ENCODE measurements at places on chromosomes 4 and X.

GRCh38 chrX:53086464-53086863 lies 4.3 kb downstream of the TSPYL2 start:
- no peak for DNase-seq

DNA sequence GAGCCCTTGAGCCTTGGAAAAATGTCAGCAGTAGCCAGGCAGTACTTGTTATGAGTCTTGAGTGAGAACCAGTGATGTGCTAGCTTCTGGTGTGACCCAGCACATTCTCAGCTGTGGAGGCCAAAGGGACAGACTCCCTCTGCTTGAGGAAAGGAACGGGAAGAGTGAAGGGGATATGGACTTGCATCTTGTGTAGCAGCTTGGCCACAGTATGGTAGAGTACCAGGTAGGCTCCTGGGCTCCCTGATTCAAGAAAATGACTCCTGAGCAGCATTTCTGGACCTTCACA lies 1601.9 kb upstream of the ADGRL3 start:
- DNase-seq = no peak

DNA sequence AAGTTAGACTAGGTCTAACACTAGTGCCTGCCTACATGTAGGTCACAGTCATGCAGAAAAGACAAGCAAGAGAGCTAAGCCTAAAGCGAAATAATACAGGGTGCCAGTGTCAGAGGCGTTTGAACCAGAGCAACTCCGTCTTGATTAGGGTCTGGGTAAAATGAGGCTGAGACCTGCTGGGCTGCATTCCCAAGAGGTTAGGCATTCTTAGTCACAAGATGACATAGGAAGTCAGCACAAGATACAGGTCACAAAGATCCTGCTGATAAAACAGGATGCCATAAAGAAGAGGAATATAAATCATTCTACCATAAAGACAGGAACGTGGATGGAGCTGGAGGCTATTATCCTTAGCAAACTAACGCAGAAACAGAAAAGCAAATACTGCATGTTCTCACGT lies 120.9 kb downstream of the BEND2 start:
- no peak for DNase-seq

- DNase-seq = peak; percentile 1
Measured at GRCh38 chr4:101730291-101731117, 60.0 kb upstream of the BANK1 start.

- no peak for DNase-seq
Measured at GRCh38 chr4:89469930-89470375, 162.4 kb upstream of the GPRIN3 start.

GRCh38 chr4:138223231-138223910 lies 18.8 kb downstream of the SLC7A11 start:
- no peak for DNase-seq

- no peak for DNase-seq
Measured at GRCh38 chrX:29841750-29842149, 373.6 kb upstream of the MAGEB2 start.

DNA sequence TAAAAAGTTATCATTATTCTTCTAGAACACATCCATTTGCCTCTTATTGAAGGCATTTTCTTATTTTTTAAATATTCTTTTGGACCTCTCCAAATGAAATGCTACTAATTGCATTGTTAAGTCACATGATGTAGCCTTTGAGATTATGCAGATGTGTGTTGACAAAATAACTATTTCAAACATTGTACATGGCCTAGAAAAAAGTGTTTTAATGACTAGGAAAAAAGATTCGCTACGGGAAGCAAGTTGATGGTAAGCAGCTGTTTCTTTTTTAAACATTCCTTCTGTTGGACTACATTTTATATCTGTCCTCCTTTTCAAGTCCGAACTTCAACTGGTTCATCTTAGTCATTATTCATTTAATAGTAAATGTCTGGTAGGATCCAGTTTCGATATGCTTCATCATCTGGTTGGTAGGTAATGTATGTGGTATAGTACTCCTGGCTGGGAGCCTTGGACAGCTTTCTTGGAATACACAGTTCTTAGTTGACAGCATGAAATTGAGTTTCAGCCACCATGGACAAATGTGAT lies 34.3 kb upstream of the GUCY1A1 start:
- no peak for DNase-seq

GRCh38 chr4:176340871-176341685 lies 21.3 kb downstream of the SPCS3 start:
- no peak for DNase-seq

DNA sequence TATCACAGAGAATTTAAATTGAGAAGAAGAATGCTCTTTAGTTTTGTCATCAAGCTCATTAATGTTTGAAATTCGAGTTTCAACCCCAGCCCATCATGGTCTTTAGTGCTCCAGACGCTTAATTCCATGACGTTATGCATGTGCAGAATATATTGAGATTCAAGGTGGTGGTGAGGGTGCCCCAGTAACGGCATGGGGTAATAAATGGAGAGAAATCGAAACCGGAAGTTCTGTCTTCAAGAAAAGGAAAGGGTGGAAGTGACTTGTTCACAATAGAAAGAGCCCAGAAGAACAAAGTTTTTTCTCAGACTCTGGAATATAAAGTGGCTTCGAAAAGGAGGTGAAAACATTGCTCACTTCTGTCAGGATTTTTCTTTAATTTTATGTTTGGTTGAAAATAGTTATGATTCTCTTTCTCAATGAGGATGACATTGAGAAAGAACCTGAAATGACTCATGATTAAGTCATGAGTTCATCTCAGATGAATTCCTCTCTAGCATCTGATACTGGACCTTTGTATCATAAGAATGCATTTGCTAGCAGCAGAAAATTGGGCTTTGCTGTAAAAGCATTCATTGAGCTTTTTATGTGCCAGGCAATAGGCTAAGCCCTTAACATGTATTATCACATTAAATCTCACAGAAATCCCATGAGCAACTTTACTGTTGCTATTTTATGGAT lies 779 bp upstream of the DDX60L start:
- DNase-seq = no peak

DNA sequence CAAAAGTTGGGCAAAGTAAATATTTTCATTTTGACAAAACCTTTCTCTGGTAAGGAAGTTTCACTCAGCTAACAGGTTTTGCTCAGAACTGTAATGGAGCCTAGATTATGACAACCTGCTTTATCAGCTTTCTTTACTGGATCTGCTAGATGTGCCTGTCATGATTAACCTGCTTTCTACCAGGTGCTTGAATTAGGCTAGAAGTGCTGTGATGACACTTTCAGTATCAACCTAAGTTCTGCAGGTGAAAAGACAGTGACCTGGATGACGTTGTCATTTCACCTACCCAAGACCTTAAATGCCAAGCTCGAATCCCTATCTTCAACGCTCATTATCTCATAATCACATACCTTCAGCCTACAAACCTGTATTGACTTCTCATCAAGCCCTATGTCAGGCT lies 1.5 kb upstream of the FAAH2 start:
- DNase-seq = no peak

- no peak for DNase-seq
Measured at GRCh38 chrX:50403903-50404302, 66.7 kb downstream of the DGKK start.

DNA sequence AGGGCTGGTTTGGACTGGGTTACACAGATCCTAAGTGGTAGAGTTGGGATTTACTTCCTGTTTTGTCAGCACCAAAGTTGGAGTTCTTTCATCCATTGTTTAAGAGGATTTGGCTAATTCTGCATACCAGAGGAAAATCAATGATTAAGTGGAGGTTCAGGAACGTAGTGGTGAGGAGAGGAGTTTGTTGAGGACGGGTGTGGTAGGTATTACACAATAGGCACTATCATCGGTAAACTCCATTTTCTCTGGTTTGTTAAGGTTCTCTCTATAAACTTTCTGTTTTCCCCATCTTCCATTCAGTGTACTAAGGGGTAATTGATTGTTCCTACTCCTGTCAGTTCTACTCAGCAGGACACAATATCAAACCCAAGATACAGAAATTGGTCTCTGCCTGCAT lies 107.5 kb upstream of the VCX2 start:
- DNase-seq = no peak

- DNase-seq = no peak
Measured at GRCh38 chr4:28665306-28665705, 1804.7 kb downstream of the STIM2 start.

GRCh38 chrX:106363214-106363613 lies 195.1 kb downstream of the PWWP3B start:
- no peak for DNase-seq

- no peak for DNase-seq
Measured at GRCh38 chrX:15216280-15216679, 53.6 kb downstream of the ASB9 start.

- DNase-seq = no peak
Measured at GRCh38 chr4:37908488-37909331, 17.8 kb downstream of the TBC1D1 start.

DNA sequence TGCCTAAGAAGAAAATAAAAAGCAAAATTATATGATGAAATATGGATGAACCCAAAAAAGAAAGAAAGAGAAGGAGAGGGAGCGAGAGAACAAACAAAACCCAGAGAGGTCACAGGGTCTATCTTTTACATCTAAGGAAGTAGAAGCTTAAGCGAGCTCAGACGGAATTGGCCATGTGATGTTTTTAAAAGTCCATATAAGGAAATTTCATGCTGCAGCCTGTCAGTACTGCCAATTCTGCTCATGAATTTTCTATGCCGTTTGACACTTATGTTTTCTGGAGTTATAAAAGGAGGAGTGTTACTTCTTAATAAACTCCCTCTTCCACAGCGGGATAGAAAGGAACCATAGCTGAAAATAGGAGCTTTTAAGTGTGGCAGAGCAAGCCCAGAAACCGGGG lies 32.9 kb upstream of the DCX start:
- no peak for DNase-seq
